ENCODE measurements at places on chromosomes 16 and 17.

DNA sequence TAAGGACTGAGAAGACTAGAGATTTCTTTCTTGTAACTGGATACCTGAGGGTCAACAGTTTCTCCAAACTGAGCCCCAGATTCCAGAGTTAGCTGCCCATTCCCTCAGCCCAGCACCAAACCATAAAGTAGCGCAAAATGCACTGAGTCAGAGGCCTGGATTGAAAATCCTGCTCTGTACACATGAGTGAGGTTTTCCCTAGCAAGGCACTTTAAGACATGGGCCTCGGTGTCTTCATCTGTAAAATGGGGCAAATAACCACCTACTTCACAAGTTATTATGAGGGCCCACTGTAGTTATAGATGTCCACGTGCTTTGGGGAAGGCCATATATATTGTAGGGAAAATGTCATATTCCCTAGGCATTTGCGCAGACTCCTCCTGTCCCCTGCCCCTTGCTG, 10.3 kb upstream of the DLX4 start:
- H3K4me1 ChIP-seq: peaks cover 6% of the 10 kb centered on the region
- H3K4me3 ChIP-seq: no peak overlapping the region
- no peak for DNase-seq
- no peak overlapping the region for H3K27ac ChIP-seq

- no peaks in the 10 kb centered on the region for H3K36me3 ChIP-seq
- H3K27me3 ChIP-seq: peaks cover 46% of the 10 kb centered on the region
- no peak overlapping the region for H3K4me3 ChIP-seq
- H3K27ac ChIP-seq: no peak overlapping the region
- DNase-seq: no peak
- H3K4me1 ChIP-seq: peaks cover 22% of the 10 kb centered on the region
Observed at GRCh38 chr17:2852729-2853282, 56.6 kb downstream of the RAP1GAP2 start.

GRCh38 chr17:8651013-8651412, 20.5 kb upstream of the MYH10 start:
- no peak overlapping the region for H3K4me3 ChIP-seq
- H3K27ac ChIP-seq: no peak overlapping the region
- H3K36me3 ChIP-seq: no peaks in the 10 kb centered on the region
- H3K27me3 ChIP-seq: peaks cover 22% of the 10 kb centered on the region

GRCh38 chr16:75024594-75024993, 25.8 kb downstream of the ZNRF1 start:
- no peak for DNase-seq
- H3K36me3 ChIP-seq: peaks cover 16% of the 10 kb centered on the region
- H3K27me3 ChIP-seq: no peaks in the 10 kb centered on the region
- H3K4me3 ChIP-seq: no peak overlapping the region
- H3K4me1 ChIP-seq: peaks cover 23% of the 10 kb centered on the region
- H3K27ac ChIP-seq: no peak overlapping the region

DNA sequence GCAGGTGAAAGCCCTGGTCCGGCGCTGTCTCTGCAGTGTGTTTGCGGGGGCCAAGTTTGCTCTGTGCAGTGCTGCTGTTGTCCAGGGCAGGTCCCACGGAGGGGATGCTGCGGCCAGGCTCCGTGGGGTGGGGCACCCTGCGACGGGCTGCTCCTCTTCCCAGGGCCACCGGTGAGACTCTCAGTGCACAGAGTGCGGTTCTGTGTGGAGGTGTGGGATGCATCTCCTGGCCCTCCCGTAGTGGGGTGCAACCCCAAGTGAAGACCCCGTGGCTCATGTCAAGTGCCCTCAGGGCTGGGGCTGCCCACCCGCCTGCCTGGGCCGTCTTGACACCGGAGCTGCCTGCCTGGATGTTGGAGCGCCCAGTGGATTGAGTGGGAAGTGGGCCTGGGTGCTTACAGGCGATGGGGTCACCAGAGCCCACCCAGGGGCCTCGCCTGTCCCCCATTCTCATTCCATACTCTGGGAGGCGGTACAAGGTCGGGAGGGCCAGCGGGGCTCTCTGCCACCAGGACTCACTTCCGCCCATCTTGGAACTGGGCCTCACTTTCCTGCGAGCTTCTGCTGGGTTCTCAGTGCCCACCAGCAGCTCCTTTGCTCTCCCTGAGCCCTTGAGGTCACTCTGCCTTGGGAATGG, 119.9 kb downstream of the BANP start:
- peaks cover 9% of the 10 kb centered on the region for H3K4me1 ChIP-seq
- H3K4me3 ChIP-seq: no peak overlapping the region
- H3K27ac ChIP-seq: no peak overlapping the region
- H3K36me3 ChIP-seq: peaks cover 9% of the 10 kb centered on the region

GRCh38 chr17:47295037-47295873, 28.5 kb upstream of the EFCAB13 start:
- H3K27me3 ChIP-seq: no peaks in the 10 kb centered on the region
- H3K4me3 ChIP-seq: no peak overlapping the region
- no peak for DNase-seq
- no peaks in the 10 kb centered on the region for H3K36me3 ChIP-seq

GRCh38 chr17:45368651-45369050, 51.8 kb upstream of the MAP3K14 start:
- no peak for DNase-seq
- H3K4me1 ChIP-seq: peaks cover 20% of the 10 kb centered on the region
- H3K27me3 ChIP-seq: peaks cover 17% of the 10 kb centered on the region
- H3K27ac ChIP-seq: no peak overlapping the region
- no peak overlapping the region for H3K4me3 ChIP-seq

DNA sequence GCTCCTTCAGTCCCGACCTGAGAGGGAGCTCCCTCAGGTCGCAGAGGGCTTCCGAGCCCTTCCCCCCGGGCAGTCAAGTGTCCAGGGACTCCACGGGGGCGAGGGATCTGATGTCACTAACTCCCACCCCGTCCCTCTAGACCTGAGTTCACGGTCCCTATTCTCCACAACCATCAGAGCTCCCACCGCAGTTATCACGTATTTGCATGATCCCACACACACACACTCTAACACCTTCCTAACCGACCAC, 3.7 kb upstream of the PER1 start:
- peaks cover 67% of the 10 kb centered on the region for H3K4me1 ChIP-seq
- H3K27me3 ChIP-seq: no peaks in the 10 kb centered on the region
- no peak for DNase-seq
- peaks cover 17% of the 10 kb centered on the region for H3K36me3 ChIP-seq
- H3K27ac ChIP-seq: no peak overlapping the region
- H3K4me3 ChIP-seq: no peak overlapping the region

DNA sequence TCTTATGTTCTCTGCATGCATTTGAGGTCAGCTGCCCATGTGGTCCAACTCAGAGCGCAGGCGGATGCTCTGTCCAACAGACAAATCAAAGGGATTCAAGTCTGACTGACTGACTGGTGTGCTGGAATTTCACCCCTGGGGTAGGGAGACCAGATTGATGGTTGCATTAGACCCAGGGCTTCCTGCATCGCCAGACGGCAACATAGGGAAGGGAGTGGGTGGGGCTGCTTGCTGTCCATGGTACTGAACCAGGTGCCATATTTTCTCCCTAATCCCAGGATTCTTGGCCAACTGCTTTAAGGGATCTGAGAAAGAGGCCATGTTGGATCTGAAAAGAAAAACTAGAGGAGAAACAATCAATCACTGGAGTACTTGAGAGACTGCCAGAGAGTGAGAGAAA, 332.0 kb downstream of the XYLT1 start:
- no peaks in the 10 kb centered on the region for H3K27me3 ChIP-seq
- no peak overlapping the region for H3K27ac ChIP-seq
- H3K4me3 ChIP-seq: no peak overlapping the region
- H3K4me1 ChIP-seq: peaks cover 8% of the 10 kb centered on the region

DNA sequence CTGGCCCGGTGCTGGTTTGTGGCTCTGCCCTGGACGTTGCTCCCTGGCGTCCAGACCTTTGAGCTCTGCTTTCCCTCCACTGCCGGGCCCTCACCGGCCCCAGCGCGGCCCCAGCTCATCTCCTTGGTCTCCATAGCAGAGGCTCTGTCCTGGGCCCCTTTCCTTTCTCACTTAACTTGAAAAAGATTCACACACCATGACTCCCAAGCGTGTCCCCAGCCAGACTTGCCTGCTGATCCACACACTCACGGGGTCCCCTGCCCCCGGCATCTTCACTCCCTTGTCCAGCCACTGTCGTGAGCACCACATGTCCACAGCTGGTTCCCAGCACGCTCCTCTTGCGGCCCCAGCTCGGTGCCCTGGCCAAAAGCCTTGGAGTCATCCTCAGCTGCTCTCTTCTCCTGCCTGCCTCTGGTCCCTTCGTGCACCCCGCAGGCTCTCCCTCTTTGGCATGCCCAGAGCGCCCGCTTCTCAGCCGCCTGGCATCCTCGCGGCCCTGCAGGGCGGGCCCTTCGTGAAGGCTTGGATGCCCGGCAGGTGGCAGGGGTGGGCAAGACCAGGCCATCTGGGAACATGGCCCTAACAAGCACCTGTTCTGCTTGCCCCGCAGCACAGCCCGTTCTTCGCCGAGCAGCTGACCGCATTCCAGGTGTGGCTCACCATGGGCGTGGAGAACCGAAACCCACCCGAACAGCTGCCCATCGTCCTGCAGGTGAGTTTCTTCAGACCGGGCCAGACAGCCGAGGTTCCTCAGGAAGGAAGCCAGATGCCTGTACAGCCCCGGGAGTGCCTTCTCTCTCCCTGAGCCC, 145.6 kb upstream of the CHMP6 start:
- peaks cover 43% of the 10 kb centered on the region for H3K4me1 ChIP-seq
- no peaks in the 10 kb centered on the region for H3K27me3 ChIP-seq
- H3K36me3 ChIP-seq: peaks cover 42% of the 10 kb centered on the region
- no peak overlapping the region for H3K4me3 ChIP-seq
- DNase-seq: no peak
- peak overlapping the region; percentile 57 for H3K27ac ChIP-seq

DNA sequence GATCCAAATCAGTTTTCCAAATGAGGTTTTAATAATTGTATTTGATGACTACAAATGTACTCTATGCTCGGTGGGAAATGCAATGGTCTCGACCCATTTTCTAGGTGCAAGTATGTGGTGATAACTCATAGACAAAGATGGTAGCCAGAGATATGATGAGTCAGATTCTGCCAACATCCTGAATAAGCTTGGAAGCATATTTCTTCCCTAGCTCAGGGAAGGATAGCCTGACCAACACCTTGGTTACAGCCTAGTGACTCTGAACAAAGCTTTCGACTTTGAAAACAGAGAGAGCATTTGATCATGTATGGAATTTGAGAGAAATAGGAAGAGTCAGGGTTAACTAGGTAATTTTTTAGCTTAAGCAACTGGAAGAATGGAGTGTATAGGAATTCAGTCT, 128.3 kb upstream of the MYOCD start:
- H3K27me3 ChIP-seq: no peaks in the 10 kb centered on the region
- H3K27ac ChIP-seq: no peak overlapping the region
- no peaks in the 10 kb centered on the region for H3K4me1 ChIP-seq
- DNase-seq: no peak

- H3K4me3 ChIP-seq: no peak overlapping the region
- no peak for DNase-seq
- no peaks in the 10 kb centered on the region for H3K36me3 ChIP-seq
- peaks cover 18% of the 10 kb centered on the region for H3K27me3 ChIP-seq
- H3K4me1 ChIP-seq: no peaks in the 10 kb centered on the region
- no peak overlapping the region for H3K27ac ChIP-seq
Observed at GRCh38 chr16:27841911-27842310, 221.6 kb downstream of the GSG1L start.

- H3K4me1 ChIP-seq: no peaks in the 10 kb centered on the region
- no peaks in the 10 kb centered on the region for H3K36me3 ChIP-seq
- H3K27me3 ChIP-seq: no peaks in the 10 kb centered on the region
Observed at GRCh38 chr16:49000594-49000993, 281.0 kb downstream of the CBLN1 start.

- peaks cover 14% of the 10 kb centered on the region for H3K27me3 ChIP-seq
- peaks cover 16% of the 10 kb centered on the region for H3K4me1 ChIP-seq
- H3K36me3 ChIP-seq: peaks cover 56% of the 10 kb centered on the region
- H3K4me3 ChIP-seq: peak overlapping the region; percentile 85
- H3K27ac ChIP-seq: peak overlapping the region; percentile 73
Observed at GRCh38 chr16:71287911-71288310, 1.3 kb downstream of the CMTR2 start.

DNA sequence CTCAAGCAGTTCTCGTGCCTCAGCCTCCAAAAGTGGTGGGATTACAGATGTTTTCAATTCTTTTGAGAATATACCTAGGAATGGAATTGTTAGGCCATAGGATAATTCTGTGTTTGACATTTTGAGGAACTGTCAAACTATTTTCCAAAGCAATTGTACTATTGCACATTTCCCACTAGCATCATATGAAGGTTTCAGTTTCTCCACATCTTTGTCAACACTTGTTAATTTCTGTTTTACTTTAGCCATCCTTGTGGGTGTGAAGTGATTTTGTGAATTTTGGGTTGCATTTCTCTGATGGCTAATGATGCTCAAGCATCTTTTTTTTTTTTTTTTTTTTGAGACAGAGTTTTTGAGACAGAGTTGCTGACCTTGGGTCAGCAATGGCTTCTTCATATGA, 6.2 kb downstream of the NT5M start:
- no peak overlapping the region for H3K4me3 ChIP-seq
- H3K4me1 ChIP-seq: peaks cover 12% of the 10 kb centered on the region

DNA sequence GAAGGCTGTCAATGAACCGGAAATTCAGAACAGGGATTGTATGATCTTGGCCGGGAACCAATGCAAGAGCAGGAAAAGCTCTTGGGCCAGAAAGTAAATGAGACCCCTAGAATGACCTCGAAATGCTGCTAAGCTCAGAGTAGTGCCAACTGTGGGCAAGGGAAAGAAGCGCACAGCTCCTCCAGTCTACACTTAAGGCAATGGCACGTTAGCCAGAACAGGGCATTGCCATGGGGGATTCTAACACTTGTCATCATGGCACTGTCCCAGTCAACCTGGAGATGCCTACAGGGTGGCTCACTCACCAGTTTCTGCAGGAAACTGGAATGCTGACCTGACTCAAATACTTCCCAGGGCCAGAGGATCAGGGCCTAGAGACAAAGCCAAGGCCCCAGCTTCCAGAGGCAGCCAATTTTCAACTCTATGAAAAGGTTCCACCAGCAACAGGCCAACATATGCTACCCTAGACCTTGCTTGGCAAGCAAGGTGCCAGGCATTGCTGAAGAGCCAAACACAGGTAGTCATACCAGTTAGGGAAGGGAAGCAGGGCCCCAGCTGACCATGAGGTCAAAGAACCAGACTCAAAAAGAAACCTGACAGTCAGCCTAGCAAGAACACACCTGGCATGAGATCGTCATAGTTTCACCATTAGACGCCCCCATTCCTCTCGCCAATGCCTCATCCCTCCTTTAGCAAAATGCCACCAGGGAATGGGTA, 34.9 kb downstream of the ARHGAP17 start:
- peaks cover 70% of the 10 kb centered on the region for H3K4me1 ChIP-seq
- no peaks in the 10 kb centered on the region for H3K27me3 ChIP-seq
- peaks cover 43% of the 10 kb centered on the region for H3K36me3 ChIP-seq
- peak overlapping the region; percentile 50 for H3K27ac ChIP-seq

- peak overlapping the region; percentile 5 for H3K4me3 ChIP-seq
- DNase-seq: peak; percentile 45
- H3K27ac ChIP-seq: peak overlapping the region; percentile 50
- H3K4me1 ChIP-seq: peaks cover 73% of the 10 kb centered on the region
Observed at GRCh38 chr17:39094607-39095308, 56.7 kb downstream of the PLXDC1 start.
